ENCODE measurements at places on chromosomes 4 and X.

DNA sequence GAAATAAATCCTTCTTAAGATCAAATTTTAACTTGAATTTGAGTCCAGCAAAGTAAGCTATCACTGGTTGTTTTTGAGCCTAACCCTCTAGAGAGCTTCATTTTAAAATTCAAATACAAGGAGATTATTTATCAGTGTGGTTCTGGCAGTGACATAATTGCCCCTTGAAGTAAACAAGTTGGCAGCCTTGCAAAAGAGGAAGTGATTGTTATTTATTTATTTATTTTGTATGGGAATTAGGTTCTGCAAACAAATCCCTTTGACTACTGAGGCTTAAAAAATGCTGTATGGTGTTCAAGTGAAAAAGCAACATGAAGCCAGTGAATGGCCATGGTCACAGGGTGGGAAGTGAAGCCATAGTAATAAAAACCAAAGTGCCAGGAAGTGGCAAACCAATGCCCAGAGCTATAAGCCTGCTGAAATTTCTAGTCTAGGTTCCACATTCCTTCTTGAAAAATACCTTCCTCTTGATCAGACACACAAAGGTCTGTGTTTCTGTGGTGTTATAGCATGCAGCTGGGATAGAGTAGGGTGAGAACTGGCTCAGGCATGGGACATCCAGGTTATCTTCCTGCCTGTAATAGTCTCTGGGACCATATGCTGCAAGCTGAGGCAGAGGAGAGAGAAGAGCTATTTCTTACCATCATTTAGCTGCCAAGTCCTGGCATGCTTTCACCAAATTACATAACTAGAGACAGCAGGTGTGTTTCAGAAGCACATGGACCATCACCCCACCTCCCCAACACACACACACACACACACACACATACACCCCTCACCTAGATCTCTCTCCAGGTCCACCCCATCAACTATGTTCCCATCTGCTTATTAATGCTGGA lies 47.1 kb upstream of the TSPAN7 start:
- no peaks in the 10 kb centered on the region for H3K27me3 ChIP-seq
- H3K36me3 ChIP-seq: no peaks in the 10 kb centered on the region
- H3K27ac ChIP-seq: no peak overlapping the region
- DNase-seq: no peak
- no peaks in the 10 kb centered on the region for H3K4me1 ChIP-seq

- H3K36me3 ChIP-seq: no peaks in the 10 kb centered on the region
- H3K27ac ChIP-seq: no peak overlapping the region
- peaks cover 11% of the 10 kb centered on the region for H3K4me1 ChIP-seq
- no peak for DNase-seq
Observed at GRCh38 chr4:140719686-140720085, 36.5 kb downstream of the TBC1D9 start.

DNA sequence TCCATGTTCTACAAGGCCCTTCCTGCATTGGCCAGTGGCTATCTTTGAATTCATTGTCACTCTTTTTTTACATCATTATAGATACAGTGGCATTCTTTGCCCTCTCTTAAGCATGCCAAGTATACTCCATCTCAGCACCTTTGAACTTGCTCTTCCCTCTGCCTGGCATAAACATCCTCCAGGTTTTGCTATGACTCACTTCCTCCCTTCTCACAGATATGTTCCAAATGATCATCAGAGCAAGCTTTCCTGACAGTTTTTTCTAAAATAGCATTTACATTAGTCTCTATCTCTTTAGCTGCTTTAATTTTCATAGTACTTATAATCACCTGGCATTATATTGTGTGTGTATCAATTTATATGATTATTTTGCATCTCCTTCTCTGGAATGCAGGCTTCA lies 553.3 kb upstream of the MAGEB2 start:
- no peaks in the 10 kb centered on the region for H3K36me3 ChIP-seq
- peak overlapping the region; percentile 89 for H3K27ac ChIP-seq
- peak; percentile 64 for DNase-seq
- no peaks in the 10 kb centered on the region for H3K27me3 ChIP-seq
- H3K4me3 ChIP-seq: no peak overlapping the region

GRCh38 chrX:17737986-17738713 lies 857 bp downstream of the SCML1 start:
- H3K27me3 ChIP-seq: no peaks in the 10 kb centered on the region
- H3K4me1 ChIP-seq: no peaks in the 10 kb centered on the region
- peak overlapping the region; percentile 81 for H3K4me3 ChIP-seq
- peak; percentile 41 for DNase-seq

- H3K27ac ChIP-seq: no peak overlapping the region
- H3K27me3 ChIP-seq: no peaks in the 10 kb centered on the region
- H3K36me3 ChIP-seq: no peaks in the 10 kb centered on the region
- DNase-seq: no peak
- H3K4me1 ChIP-seq: peaks cover 7% of the 10 kb centered on the region
Observed at GRCh38 chr4:150299816-150300215, 221.6 kb downstream of the DCLK2 start.

DNA sequence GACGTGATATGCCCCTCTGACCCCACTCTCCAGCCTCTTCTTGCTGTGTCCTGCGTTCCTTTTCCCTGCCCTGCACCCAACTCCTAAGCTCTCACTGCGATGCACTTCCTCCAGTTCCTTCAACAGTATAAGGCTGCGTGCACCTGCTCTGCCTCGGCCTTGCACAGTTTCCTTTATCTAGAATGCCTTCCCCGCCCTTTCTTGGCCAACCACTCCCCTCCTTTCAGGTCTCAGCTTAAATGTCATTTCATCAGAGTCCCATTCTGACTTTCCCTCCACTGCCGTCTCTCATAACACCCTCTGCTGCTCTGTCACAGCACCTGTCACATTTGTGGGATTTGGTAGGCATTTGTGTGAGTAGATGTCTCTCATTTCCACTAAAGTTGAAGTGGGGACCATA lies 58.4 kb upstream of the NEIL3 start:
- H3K36me3 ChIP-seq: no peaks in the 10 kb centered on the region
- no peaks in the 10 kb centered on the region for H3K27me3 ChIP-seq
- H3K27ac ChIP-seq: no peak overlapping the region
- H3K4me3 ChIP-seq: no peak overlapping the region
- DNase-seq: no peak
- H3K4me1 ChIP-seq: peaks cover 3% of the 10 kb centered on the region
